SJSA1 (cell line): ENCODE measurements at places on chromosomes 1 and 21.

DNA sequence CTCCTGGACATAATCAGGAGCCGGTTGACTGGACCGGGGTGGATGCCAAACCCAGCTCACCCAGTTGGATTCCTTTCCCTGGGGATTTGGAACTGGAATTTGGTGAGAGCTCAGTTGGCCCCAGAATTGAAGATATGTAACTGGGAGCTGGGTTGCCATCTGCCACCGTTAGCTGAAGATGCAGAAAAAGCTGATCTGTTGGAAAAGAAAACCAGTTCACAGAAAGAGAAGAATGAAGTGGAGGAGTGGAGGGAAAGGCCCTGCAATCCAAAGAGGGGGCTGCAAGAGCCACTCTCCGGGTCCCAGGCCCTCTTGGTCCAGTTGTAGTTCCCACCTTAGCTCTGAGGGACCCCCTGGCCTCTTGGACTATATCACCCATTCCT is 16.0 kb downstream of the TEX35 start:
- DNase-seq, result no peak

GRCh38 chr21:35026617-35027562 is 22.2 kb downstream of the RUNX1 start:
- no peak for DNase-seq

DNA sequence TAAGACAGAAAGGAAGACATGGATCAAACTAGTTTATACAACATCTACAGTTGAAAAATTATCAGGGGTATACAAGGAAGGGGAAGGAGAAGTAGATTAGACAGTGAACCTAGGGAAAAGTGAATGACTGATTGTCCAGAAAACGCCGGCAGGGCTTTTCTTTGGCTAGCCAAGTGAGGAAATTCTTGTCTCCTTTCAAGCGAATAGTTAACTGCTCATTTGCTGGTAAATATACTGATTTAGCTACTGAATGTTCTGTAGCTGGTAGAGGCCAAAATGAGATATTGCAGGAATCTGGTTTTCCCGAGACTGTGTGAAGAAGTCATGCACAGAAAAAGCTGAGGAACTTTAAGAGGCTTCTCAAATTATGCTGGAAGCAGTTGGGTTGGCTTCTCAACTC is 128.5 kb upstream of the ZNHIT6 start:
- no peak for DNase-seq

DNA sequence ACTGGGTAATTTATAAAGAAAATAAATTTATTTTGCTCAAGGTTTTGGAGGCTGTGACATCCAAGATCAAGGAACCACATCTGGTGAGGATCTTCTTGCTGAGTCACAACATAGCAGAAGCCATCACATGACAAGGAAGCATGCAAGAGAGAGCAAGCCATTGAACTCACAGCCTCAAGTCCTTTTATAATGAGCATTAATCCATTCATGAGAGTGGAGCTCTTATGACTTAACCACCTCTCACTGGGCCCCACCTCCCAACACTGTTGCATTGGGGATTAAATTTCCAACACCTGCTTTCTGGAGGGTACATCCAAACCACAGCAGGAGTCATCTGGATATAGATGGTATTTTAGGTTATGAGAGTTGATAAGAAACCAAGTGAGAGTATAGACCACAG is 20.6 kb upstream of the EGLN1 start:
- DNase-seq, result no peak

DNA sequence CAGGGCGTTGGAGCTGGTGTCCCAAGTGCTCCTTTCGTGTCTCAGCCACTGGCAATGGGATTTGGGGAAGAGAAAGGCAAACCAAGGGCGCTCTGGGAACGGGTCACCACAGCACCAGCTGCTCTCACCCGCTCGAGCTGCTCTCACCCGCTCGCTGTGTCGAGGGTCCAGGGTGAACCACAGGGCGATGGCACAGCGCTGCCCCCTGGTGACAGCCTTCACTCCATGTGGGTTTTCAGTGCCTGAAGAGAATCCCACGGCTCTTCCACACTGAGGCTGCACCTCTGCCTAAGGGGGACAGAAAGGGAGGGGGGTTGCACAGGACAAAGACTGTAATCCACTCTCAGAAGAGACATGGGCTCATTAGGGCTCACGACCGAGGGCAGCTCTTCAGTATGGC is 7.1 kb upstream of the CLDN19 start:
- DNase-seq, result no peak

- peak; percentile 60 for DNase-seq
These were observed 16.1 kb downstream of the HUNK start for GRCh38 chr21:31888936-31889371.

DNA sequence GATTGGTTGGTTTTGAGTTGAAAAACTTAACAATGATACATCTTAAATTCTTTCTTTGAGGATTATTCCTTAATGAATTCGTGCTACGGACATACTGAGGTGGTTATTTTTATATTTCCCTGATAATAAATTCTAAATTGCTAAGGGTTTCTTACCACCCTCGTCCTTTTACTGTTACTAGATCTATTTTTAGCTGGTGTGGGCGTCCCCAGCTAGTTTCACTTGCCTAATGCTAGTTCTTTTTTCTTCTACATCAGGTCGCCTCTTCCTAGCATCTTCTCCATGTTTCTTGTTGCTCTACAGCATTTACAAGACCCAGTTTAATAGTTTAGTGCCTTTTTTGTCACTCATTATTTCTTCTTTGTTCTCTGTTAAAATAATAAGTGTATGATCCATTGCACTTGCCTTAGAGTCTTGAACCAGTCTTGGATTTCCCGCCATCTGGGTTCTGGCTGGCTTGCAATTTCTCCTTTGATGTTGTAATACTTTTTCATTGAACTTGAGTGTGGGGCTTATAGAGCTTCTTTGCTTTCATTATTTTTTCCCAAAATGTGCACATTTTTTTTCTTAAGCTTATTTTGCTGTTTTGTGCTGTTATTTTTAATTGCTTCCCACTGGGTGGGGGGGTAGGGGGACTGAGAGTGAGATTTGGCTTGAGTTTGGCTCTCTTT is 677 bp upstream of the HSD11B1 start:
- no peak for DNase-seq

- no peak for DNase-seq
These were observed 1.6 kb downstream of the TMEM200B start for GRCh38 chr1:29121936-29122681.

- DNase-seq, result no peak
These were observed 76.7 kb upstream of the TARDBP start for GRCh38 chr1:10935724-10936123.

DNA sequence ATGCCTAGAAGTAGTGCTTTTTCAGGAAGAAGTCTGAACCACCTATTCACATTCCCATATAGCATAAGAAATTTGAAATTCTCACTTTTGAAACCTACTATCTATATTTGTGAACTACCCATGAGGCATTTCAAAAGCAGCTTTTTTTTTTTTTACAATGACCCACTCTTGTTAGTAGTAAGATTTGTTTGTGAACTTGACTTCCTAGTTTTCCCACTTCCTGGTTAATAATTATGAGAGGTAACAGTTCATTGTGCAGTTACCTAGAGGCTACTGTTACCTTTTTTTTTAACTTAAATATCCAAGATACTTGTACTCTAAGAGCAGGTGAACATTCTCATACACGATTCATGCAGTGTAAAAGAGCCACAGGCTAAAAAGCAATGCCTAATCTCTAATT is 371.7 kb upstream of the ADGRL2 start:
- DNase-seq, result no peak

- no peak for DNase-seq
These were observed 2.2 kb downstream of the ZNF436 start for GRCh38 chr1:23367451-23367790.

GRCh38 chr1:193543259-193543658 is 356.8 kb upstream of the B3GALT2 start:
- DNase-seq, result no peak

GRCh38 chr1:88985032-88985431 is 7.4 kb downstream of the KYAT3 start:
- DNase-seq, result peak; percentile 64

- DNase-seq, result no peak
These were observed 49.9 kb downstream of the DNTTIP2 start for GRCh38 chr1:93829061-93829460.

DNA sequence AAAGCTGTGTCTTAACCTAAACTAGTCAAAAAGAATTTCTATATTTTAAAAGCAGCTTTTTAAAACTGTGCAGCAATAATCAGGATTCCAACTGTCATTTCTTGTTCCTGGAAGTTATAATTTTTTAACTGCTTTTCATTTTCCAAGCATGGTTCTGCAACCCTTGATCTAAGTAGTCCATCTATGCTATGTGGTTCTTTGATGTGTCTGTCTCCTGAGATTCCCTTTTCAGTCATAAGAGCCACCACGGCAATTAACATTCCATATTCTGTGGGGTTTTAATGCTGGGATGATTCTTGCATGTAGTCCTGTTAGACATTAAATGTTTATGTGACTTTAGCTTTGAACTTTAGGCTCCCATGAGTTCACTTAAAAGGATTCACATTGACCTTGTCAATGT is 220.4 kb downstream of the TPR start:
- DNase-seq, result no peak

GRCh38 chr1:6822530-6823359 is 37.5 kb downstream of the CAMTA1 start:
- DNase-seq, result no peak

- DNase-seq, result peak; percentile 65
These were observed 12.3 kb downstream of the CLCNKB start for GRCh38 chr1:16055613-16056520.

GRCh38 chr1:16119504-16119903 is 36.4 kb downstream of the EPHA2 start:
- DNase-seq, result no peak

- DNase-seq, result peak; percentile 18
These were observed 2.2 kb upstream of the RUNX3 start for GRCh38 chr1:24932284-24932683.

- DNase-seq, result no peak
These were observed 558 bp upstream of the BTG3 start for GRCh38 chr21:17613242-17613676.

- no peak for DNase-seq
These were observed 30.0 kb upstream of the MACF1 start for GRCh38 chr1:39174390-39175081.

DNA sequence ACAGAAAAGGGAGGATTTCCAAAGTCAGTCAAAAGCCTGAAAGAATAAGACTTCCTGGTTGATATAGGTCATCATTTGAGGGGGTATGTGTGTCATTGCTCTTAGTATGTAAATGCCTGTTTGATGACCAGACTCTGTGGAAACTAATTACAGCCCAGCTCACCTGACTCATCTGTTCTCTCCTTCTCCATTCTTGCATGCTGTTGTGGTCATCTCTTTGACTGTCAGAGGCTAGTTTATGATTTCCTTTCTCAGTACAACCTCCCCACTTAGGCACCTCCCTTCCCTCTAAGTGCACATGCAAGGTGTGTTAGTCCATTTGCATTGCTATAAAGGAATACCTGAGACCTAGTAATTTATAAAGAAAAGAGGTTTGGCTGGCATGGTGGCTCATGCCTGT is 2.4 kb upstream of the C1orf116 start:
- peak; percentile 29 for DNase-seq

DNA sequence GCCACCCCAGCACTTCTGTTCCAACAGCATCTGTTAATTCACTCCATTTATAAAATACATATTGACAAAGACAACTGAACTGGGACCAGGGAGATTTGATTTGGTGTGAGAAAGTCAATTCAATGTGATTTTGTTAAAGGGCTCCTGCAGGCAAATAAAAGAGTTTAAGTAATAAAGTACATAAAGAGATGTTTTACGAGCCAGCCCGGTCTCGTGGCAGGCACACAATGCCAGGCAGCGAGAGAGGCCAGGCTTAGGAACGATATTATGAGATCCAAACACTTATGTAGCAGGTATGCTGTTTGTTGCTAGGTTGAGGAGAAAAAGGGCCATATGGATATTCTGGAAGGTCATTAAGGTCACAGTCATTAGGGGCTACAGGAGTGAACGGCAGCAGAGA is 227.1 kb downstream of the KCTD3 start:
- no peak for DNase-seq

GRCh38 chr1:117138106-117138505 is 16.6 kb upstream of the TRIM45 start:
- no peak for DNase-seq

- DNase-seq, result no peak
These were observed 72.6 kb upstream of the MACF1 start for GRCh38 chr1:39131940-39132339.

DNA sequence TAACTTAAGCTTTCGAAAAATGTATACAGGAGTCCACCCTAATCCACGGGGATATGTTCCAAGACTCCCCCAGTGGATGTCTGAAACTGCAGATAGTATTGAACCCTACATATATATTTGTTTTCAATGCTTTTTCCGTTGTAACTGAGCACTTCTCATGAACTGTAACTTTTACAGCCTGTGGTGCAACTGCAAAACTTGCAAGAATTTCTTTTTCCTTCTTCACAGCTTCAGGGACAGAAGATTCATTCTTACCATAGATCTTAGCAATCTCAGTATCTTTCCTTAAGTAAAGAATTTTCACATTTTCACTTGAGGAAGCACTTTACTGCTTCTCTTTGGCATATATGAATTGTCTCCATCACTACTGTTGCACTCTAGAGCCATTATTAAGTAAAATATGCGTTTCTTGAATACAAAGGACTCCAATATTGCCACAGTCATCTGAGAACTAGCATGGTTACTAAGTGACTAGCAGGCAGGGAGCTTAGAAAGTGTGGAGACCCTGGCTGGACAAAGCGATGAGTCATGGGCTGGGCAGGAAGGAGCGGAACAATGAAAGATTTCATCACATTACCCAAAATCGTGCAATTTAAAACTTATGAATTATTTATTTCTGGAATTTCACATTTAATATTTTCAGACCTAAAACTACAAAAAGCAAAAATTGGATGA is 14.1 kb downstream of the DPYD start:
- peak; percentile 74 for DNase-seq

DNA sequence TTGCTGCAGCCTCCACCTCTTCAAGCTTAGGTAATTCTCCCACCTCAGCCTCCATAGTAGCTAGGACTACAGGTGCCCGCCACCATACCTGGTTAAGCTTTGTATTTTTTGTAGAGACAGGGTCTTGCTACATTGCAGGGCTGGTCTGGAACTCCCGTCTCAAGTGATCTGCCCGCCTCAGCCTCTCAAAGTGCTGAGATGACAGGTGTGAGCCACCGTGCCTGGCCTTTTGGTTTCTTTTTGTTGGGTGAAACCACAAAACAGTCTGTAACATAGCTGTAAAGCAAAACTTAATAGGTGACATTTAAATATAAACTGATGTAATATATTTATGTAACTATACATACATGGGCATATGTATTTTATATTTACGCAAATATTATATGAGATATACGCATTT is 3.1 kb upstream of the DNAJC11 start:
- DNase-seq, result no peak

- no peak for DNase-seq
These were observed 47.1 kb downstream of the KANK4 start for GRCh38 chr1:62271948-62272728.

DNA sequence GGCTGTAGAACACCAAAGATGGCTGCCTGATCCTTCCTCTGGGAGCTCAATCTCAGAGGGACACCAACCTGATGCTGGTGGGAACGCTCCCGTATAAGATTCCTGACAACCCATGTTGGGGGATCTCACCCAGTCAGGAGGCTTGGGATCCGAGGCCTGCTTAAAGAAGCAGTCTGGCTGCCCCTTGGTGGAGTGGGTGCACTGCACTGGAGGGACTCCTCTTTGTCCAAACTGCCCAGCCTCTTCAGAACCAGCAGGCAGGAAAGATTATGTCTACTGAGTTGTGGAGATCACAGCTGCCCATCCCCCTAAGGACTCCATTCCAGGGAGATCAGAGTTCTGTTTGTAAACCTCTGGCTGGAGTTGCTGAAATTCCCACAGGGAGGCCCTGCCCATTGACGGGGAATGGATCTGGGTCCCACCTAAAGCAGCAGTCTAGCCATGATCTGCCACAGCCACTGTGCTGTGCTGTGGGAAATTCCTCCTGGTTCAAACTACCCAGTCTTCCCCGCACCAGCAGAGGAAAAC is 23.0 kb downstream of the S100B start:
- no peak for DNase-seq
